Upper lobe of right lung (tissue), 1 donor: ENCODE measurements at places on chromosomes 6 and 20. TPM values are rescaled to one million over a fixed set of nuclear protein-coding genes. Genes with fewer than 3 reads are reported as not detected.

Gene RHAG
- not detected for total RNA-seq

Gene DOK5
- total RNA-seq = 0.69 TPM

Gene DEFB124
- not detected for total RNA-seq

Gene PRDM13
- not detected for total RNA-seq
